ENCODE measurements at places on chromosomes 11 and 22.

- DNase-seq, result no peak
Measured at GRCh38 chr22:35841907-35842518, 124.3 kb downstream of the APOL5 start.

DNA sequence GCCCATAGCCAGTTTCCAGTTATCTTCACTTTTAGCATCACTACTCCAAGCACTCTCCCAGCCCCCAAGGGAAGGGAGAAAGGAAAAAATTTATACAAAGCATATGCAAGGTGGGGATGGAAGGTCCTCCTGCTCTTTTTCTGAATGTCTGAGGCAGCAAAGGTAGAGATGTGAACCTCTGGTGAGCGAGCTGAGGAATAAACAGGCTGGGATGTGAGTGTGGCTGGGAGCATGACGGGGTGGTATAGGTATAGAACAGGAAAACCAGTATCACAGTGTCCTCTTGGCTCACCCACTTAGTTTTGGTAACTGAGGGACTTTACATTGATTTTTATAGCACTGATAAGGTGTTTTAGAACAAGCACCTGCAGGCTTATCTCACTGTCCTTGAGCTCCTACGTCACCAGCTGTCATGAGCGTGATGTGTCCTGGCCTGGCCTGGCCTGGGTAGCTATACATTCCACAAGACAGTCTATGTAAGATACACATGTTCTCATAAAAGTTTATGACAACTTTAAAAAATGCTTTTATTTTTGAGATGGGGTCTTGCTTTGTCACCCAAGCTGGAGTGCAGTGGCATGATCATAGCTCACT lies 10.3 kb upstream of the POLD3 start:
- DNase-seq, result no peak

DNA sequence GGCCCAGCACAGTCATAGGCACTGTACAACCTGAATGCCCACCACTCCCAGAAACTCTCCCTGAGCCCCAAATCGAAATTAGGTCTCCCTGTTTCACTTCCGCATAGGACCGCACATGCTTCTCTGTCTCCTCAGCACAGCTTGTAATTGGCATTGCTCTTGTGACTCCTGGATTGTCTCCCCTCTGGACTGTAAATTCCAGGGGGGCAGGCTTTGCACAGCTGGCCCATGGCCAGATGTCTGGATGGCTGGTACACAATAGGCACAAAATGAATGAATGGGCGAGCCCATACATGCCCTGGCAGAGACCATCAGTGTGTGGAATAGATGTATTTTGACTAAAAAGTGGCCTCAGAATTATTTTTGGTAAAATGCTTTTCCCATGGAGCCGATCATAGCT lies 63.3 kb upstream of the PHF21B start:
- no peak for DNase-seq

GRCh38 chr11:120231963-120232362 lies 8.0 kb upstream of the POU2F3 start:
- DNase-seq, result no peak

GRCh38 chr22:42717197-42717928 lies 3.3 kb downstream of the A4GALT start:
- no peak for DNase-seq

GRCh38 chr11:95426823-95427462 lies 195.9 kb upstream of the SESN3 start:
- DNase-seq, result no peak

GRCh38 chr11:77087723-77088225 lies 14.9 kb upstream of the OMP start:
- no peak for DNase-seq

DNA sequence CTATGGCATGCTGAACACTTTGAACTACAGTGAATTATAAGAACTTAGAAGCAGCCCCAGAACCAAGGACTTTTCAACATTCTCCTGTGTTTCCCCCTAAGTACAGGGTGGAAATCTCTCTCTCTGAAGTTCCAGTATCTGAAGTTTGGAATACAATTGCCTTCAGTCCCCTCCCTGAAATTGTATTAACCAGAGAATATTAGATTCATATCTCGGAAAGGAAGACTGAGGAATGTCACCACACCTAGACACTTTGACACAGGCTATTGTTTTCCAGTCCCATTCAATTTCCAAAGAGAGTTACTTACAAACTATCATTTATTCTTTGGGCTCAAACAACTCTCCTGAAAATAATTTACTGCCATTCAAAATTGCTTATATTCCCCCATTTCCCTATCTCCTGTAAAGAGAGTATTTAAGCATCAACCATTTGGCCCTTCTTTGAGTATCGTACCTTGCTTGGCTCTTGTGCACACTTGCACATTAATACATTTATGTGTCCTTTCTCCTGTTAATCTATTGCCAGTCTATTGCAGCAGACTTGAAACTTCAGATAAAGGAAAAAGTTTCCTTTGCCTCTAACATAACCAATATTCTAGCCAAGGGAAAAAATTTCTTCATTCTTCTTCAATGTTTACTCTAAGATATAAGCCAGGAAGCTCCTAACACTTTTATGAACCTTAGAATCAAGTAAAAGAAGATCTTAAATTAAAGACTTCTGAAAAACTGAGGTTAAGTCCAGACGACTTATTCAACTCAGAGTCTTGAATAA lies 402.4 kb upstream of the DDI1 start:
- no peak for DNase-seq

DNA sequence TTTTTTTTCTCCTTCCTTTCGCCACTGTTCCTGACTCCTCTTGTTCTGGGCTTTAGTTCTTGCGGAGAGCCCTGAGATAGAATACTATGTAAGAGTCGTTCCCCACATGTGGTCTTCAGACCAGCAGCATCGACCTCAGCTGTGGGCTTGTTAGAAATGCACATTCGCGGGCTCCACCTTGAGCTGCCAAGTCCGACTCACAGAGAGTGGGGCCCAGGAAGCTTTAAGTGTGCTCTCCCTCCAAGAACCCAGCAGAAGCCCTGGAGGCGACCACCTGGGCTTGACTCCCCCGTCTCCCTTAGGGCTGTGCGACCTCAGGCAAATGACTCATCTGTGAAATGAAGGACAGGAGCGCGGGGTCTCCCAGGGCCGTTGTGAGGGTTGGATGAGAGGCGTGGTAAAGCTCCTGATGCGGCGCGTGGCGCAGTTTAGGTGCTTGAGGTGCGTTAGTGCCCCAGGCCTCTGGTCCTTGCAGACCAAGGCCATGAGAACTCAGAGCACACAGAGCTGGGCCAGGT lies 18.8 kb downstream of the SAMM50 start:
- DNase-seq, result no peak

DNA sequence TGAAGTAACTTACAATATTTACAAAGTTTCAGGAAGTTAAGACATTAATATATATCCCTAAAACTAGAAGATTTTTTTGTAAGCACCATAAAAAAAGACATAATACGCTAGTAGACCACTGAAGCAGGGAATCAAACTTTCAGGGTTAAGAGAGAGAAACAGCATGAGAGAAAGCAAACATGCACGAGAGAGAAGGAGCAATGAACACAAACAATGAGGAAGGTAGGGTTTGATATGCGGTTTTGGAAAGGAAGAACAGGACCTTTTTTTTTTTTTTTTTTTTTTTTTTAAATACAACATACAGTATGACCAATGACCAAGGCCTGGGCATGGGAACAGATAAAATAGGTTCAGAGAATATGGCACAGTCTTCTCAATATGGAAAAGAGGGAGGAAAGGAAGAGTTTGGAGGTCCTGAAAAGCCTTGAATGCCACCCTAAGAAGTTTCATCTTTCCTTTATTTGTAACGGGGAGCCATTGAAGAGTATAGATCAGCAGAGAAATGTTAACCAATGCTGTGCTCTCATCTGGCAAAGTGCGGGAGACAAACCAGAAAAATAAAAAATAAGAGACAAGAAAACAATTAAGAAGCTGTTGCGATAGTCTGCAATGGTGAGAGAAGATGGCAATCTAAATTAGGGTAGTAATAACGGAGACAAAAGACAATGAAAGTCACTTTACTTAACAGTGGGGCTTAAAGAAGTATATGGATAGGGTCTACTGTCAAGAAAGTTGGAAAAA lies 101.0 kb downstream of the USP35 start:
- no peak for DNase-seq

GRCh38 chr11:70675697-70676374 lies 277.5 kb downstream of the CTTN start:
- DNase-seq, result no peak
